ENCODE measurements at places on chromosomes 3 and 15.

GRCh38 chr3:196706327-196706726 is 5.7 kb downstream of the CEP19 start:
- no peak for DNase-seq

DNA sequence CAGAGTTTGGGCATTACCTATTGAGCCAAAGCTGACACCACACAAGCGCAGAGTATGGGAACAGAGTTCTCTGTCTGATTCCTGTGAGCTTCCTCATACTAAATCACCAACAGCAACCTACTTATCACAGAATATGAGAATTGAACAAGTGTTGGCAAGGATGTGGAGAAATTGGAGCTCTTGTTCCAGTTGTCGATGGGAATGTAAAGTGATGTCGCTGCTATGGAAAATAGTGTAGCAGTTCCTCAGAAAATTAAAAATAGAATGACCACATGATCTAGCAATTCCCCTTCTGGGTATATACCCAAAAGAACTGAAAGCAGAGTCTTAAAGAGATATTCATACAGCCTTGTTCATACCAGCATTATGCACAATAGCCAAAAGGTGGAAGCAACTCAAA is 33.4 kb downstream of the CD86 start:
- no peak for DNase-seq

GRCh38 chr15:76234337-76234889 is 76.9 kb downstream of the ETFA start:
- no peak for DNase-seq

GRCh38 chr3:11691767-11692531 is 48.2 kb upstream of the VGLL4 start:
- no peak for DNase-seq

DNA sequence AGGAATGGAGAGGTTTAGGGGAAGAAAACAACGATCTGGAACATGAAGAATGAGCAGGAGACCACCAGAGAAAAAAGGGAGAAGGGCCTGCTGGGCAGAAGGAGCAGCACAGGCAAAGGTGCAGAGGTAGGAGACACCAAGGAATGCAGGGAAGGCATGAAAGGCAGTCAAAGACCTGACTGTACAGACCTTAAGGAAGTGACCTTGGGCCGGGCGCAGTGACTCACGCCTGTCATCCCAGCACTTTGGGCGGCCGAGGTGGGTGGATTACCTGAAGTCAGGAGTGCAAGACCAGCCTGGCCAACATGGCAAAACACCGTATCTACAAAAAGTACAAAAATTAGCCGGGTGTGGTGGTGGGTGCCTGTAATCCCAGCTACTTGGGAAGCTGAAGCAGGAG is 157.7 kb upstream of the ATP10A start:
- no peak for DNase-seq

GRCh38 chr3:110420158-110420641 is 651.4 kb upstream of the NECTIN3 start:
- DNase-seq = no peak
